ENCODE measurements at places on chromosomes 3 and 15. TPM values are rescaled to one million over a fixed set of nuclear protein-coding genes. Genes with fewer than 3 reads are reported as not detected.

GRCh38 chr3:43762451-43762850 lies 71.7 kb downstream of the ABHD5 start:
- H3K27ac ChIP-seq: no peak overlapping the region
- H3K4me3 ChIP-seq: no peak overlapping the region
- DNase-seq: no peak
- peaks cover 15% of the 10 kb centered on the region for H3K4me1 ChIP-seq
- no peaks in the 10 kb centered on the region for H3K27me3 ChIP-seq

- H3K4me1 ChIP-seq: no peaks in the 10 kb centered on the region
- no peak for DNase-seq
- no peak overlapping the region for H3K27ac ChIP-seq
- H3K36me3 ChIP-seq: no peaks in the 10 kb centered on the region
- no peak overlapping the region for H3K4me3 ChIP-seq
Observed at GRCh38 chr3:53989946-53990345, 98.3 kb upstream of the SELENOK start.

DNA sequence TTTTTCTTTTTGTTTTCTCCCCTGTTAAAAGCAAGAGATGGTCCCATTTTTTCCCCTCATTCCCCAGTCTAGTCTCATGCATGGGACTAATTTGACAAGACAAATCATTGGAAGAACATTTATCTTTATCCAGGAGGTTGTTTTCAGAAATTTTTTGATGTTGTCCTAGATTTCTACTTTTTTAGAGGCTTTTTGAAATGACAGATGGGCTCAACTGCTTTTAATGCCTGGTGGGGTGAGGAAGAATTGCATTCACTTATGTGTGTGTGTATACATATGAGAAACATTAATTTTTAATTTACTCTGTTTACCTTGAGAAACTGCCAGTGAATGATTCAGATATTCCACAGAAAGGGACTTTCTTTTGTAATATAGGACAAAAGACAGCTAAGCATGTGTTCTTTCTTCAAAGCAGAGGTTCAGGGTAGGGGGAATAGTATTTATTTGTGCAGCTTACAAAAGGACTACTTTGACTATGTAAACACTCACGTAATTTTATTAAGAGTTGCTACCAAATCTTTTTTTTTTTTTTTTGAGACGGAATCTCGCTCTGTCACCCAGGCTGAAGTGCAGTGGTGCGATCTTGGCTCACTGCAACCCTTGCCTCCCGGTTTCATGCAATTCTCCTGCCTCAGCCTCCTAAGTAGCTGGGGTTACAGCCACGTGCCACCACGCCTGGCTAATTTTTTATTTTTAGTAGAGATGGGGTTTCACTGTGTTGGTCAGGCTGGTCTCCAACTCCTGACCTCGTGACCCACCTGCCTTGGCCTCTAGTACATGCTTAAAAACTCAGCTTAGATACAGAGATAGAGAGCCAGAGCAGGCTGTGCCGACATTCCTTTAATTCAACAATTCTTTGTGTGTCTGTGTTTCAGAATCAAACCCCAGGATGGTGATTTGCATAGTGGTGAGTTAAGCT lies 130.1 kb upstream of the RARB start:
- H3K4me1 ChIP-seq: no peaks in the 10 kb centered on the region
- no peak for DNase-seq
- no peak overlapping the region for H3K4me3 ChIP-seq
- no peaks in the 10 kb centered on the region for H3K36me3 ChIP-seq
- no peak overlapping the region for H3K27ac ChIP-seq
- H3K27me3 ChIP-seq: peaks cover 3% of the 10 kb centered on the region

DNA sequence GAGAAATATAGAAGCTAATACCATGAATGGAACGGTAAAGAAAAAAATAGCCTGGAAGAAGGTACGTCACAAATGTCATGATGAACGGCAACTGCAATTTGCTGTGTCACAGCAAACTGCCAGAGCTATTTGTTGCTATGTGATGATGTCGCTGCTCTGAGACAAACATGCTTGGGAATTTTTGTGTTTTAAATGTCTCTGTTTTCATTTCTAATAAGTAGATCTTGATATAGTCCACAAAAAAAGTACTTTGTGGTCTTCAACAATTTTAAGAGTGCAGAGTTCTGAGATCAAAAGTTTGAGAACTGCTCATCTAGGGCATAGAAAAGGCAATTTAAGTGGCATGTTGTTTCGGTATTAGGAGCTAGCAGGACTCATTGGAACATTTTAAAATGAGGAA lies 4.3 kb upstream of the NR1D2 start:
- peaks cover 11% of the 10 kb centered on the region for H3K4me1 ChIP-seq
- H3K36me3 ChIP-seq: no peaks in the 10 kb centered on the region

GRCh38 chr3:185786956-185787877 lies 37.6 kb downstream of the IGF2BP2 start:
- no peak for DNase-seq
- H3K4me1 ChIP-seq: peaks cover 3% of the 10 kb centered on the region
- H3K4me3 ChIP-seq: no peak overlapping the region
- peaks cover 14% of the 10 kb centered on the region for H3K27me3 ChIP-seq
- no peaks in the 10 kb centered on the region for H3K36me3 ChIP-seq

GRCh38 chr3:196941729-196942225 lies 551 bp downstream of the NCBP2 start:
- H3K36me3 ChIP-seq: peaks cover 62% of the 10 kb centered on the region
- peaks cover 47% of the 10 kb centered on the region for H3K4me1 ChIP-seq
- DNase-seq: peak; percentile 68
- H3K27ac ChIP-seq: peak overlapping the region; percentile 97

DNA sequence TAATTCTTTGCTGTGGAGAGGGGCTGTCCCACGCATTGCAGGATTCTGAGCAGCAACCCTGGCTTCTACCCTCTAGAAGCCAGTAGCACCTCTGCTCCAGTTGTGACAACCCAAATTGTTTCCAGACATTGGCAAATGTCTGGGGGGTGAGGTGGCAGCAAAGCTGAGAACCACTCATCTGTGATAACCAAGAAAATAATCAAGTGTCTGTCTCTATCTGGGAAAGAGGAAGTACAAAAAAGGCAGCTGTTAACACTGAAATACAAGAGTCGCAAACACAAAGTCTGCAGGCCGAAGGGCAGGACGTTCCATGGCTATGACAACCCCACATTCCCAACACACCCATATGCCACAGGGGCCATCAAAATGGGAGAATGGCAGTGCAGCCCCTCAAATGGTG lies 42.2 kb upstream of the GNB5 start:
- peaks cover 2% of the 10 kb centered on the region for H3K36me3 ChIP-seq
- no peaks in the 10 kb centered on the region for H3K27me3 ChIP-seq
- no peak overlapping the region for H3K4me3 ChIP-seq
- H3K4me1 ChIP-seq: peaks cover 34% of the 10 kb centered on the region

GRCh38 chr15:60379525-60380274 lies 18.1 kb downstream of the ANXA2 start:
- H3K4me1 ChIP-seq: no peaks in the 10 kb centered on the region
- no peak overlapping the region for H3K27ac ChIP-seq
- no peaks in the 10 kb centered on the region for H3K36me3 ChIP-seq

- H3K27me3 ChIP-seq: peaks cover 79% of the 10 kb centered on the region
- no peaks in the 10 kb centered on the region for H3K36me3 ChIP-seq
- H3K4me3 ChIP-seq: no peak overlapping the region
- peaks cover 2% of the 10 kb centered on the region for H3K4me1 ChIP-seq
- H3K27ac ChIP-seq: no peak overlapping the region
Observed at GRCh38 chr15:89494941-89495637, 1.3 kb downstream of the RHCG start.

DNA sequence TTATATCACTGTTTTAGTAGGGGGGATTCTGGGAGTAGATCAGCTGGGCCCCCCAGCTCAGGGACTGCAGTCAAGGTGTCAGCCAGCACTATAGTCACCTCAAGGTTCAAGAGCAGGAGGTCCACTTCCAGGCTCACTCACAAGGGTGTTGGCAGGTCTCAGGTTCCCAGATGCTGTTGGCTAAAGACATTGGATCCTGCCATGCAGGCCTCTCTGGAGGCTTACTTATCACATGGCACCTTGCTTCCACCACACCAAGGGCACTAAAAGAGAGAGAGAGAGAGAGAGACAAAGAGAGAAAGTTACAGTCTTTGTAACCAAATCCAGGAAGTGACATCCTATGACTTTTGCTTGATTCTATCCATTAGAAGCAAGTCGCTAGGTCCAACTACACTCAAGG lies 7.5 kb upstream of the PPP1R14D start:
- no peaks in the 10 kb centered on the region for H3K27me3 ChIP-seq
- no peaks in the 10 kb centered on the region for H3K4me1 ChIP-seq
- no peak for DNase-seq
- no peak overlapping the region for H3K27ac ChIP-seq

- no peaks in the 10 kb centered on the region for H3K27me3 ChIP-seq
- H3K36me3 ChIP-seq: no peaks in the 10 kb centered on the region
- DNase-seq: no peak
- H3K27ac ChIP-seq: no peak overlapping the region
Observed at GRCh38 chr3:1855841-1856240, 242.8 kb upstream of the CNTN4 start.

GRCh38 chr15:71501344-71502076 lies 308.8 kb upstream of the NR2E3 start:
- no peak for DNase-seq
- H3K27me3 ChIP-seq: peaks cover 30% of the 10 kb centered on the region
- no peak overlapping the region for H3K4me3 ChIP-seq
- no peaks in the 10 kb centered on the region for H3K4me1 ChIP-seq
- no peak overlapping the region for H3K27ac ChIP-seq

GRCh38 chr15:52518487-52519371 lies 10.0 kb downstream of the MYO5A start:
- no peaks in the 10 kb centered on the region for H3K36me3 ChIP-seq
- H3K4me1 ChIP-seq: peaks cover 5% of the 10 kb centered on the region
- DNase-seq: no peak
- no peak overlapping the region for H3K4me3 ChIP-seq
- no peaks in the 10 kb centered on the region for H3K27me3 ChIP-seq

DNA sequence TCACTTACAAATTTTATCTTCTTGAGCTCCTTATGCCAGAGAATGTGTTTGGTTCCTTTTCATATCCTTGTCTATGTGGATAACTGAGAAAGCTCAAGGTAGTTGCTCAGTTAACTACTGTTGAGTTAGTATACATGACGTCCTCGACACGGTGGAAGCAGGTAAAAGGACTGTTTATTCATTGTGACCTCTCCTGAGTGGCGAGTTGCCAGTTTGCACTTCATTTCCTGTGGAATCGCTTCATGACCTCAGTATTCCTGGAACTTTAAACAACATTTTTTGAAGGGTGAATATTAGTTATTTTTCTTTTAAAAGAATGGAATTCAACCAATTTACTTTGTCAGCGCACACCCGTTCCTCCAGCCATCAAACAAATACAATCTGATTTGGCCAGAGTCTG lies 1.2 kb upstream of the TPRG1 start:
- H3K27ac ChIP-seq: no peak overlapping the region
- no peaks in the 10 kb centered on the region for H3K27me3 ChIP-seq
- peaks cover 16% of the 10 kb centered on the region for H3K4me1 ChIP-seq
- no peaks in the 10 kb centered on the region for H3K36me3 ChIP-seq
- no peak overlapping the region for H3K4me3 ChIP-seq
- DNase-seq: no peak

The SPSB4 gene
- not detected for total RNA-seq

The ERICH6 gene
- not detected for total RNA-seq

The VIPR1 gene
- 6.0 TPM for total RNA-seq

The CTXN2 gene
- total RNA-seq: not detected

The PARP9 gene
- total RNA-seq: 40.9 TPM

The PLCH1 gene
- total RNA-seq: 1.3 TPM

The IRAK2 gene
- total RNA-seq: 3.1 TPM

The SLC24A5 gene
- not detected for total RNA-seq

The DPH6 gene
- total RNA-seq: 9.8 TPM

The DYNC1LI1 gene
- total RNA-seq: 36.1 TPM

The GLDN gene
- not detected for total RNA-seq

Measured in activated naive CD8-positive, alpha-beta T cell treated with anti-CD3 and anti-CD28 coated beads for 36 hours (primary cell).